ENCODE measurements at places on chromosomes 13 and 19. TPM values are rescaled to one million over a fixed set of nuclear protein-coding genes. Genes with fewer than 3 reads are reported as not detected.

The ELSPBP1 gene
- not detected for total RNA-seq

The LCP1 gene
- total RNA-seq = 454 TPM

The TSSK6 gene
- 2.7 TPM for total RNA-seq

The FAM216B gene
- total RNA-seq = not detected

The SLC15A1 gene
- total RNA-seq = not detected

DNA sequence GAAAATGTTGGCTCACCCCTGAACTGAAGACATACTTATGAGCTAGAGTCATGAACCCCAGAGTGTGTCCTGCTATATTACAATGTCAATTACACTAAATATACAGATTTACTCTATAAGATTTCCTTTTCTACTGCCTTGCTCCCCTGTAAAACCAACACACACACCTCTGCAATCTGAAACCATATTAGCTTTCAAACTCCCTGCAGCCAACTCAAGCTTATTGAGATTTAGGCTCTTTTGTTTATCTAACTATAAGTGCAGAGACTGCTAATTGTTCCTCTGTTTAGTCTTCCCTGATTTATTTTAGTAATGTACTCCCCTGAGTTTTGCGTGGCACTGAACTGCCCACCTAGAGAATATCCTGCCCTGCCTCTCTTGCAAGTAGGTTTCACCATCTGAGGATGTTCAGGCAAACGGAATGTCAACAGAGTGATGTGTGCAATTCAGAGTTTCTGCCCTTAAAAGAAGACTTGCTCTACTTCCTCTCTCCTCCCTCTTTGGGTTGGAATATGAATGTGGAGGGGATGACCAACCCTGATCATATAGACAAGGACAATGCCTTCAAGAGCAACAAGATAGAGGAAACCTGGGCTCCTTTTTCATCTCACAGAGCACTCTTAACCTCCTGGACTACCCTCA lies 22.3 kb downstream of the FAM216B start:
- no peak for DNase-seq

- DNase-seq = no peak
Observed at GRCh38 chr19:47861630-47862029, 2.6 kb downstream of the TPRX2 start.

GRCh38 chr19:35143231-35143715 lies at the start of gene FXYD7:
FXYD7 (plus strand) TSS chr19:35143255; CDS start chr19:35143334, 79 bp downstream.
- DNase-seq = no peak

The FCER2 gene
- total RNA-seq = not detected

DNA sequence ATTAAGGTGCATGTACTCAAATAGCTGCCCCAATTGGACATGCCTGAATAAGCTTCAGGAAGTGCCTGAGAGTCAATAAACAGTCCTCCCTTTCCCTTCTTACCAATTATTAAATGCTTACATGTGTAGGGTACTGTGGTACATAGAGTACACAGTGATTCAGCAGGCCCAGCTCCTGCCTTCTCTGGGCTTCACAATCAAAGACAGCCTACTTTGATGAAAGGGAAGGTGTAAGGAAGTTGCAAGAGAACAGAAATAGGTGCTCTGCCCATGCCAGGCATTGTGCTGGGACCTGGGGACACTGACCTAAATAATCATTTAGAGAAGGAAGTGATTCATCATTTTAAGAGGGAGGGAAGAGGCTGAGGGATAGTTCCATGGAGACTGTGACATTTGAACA lies 17.2 kb downstream of the FRY start:
- no peak for DNase-seq

DNA sequence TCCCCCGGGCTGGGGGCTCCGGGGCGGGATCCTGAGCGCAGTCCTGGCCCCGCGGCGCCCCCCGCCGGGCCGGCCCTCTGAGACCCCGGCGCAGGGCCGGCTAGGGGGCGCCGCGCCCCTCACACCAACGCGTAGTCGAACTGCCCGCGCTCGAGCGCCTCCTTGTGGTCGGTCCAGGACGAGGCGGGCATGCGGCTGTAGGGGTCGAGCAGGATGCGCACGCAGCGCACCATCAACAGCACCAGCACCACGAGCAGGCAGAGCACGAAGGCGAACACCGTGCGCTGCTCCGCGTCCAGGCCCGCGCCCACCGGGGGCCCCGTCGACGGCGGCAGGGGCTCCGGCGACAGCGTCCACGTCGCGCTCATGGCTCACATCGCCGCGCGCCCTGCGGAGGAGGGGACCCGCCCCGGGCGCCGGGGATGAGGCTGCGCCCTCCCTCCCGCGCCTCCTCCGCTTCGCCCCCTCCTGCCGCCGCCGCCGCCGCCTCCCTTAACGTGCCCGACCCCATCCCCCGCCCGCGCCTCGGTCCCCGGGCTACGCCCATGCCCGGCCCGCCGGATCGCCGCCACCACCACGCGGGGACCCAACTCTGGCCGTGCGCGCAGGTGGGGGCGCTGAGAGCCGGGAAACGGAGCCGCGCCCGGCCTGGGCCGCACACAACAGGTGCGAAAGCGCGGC lies 624 bp downstream of the CTXN1 start:
- no peak for DNase-seq

The ZNF418 gene
- 4.7 TPM for total RNA-seq

DNA sequence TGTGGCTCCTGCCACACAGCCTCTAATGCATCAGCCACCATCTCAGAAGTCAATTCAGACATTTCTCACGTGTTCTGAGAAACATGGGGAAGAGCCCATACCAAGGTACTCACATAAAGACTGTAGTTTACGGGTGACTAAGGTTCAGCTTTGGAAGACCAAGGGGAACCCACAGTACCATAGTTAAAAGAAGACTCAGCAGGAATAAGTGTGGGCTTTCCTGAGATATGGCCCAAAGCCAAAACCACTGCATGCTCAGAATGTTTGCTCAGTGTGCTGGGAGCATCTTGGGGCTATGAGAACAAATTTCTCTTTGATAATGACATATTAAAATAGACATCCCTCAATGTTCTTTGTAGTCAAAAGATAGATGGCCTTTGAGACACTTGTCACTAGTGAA lies 283.8 kb downstream of the DCT start:
- peak; percentile 81 for DNase-seq

GRCh38 chr19:41133260-41133659 lies 19.0 kb downstream of the CYP2F1 start:
- no peak for DNase-seq

GRCh38 chr19:54506079-54506478 lies 3.4 kb downstream of the LAIR2 start:
- DNase-seq = peak; percentile 11

DNA sequence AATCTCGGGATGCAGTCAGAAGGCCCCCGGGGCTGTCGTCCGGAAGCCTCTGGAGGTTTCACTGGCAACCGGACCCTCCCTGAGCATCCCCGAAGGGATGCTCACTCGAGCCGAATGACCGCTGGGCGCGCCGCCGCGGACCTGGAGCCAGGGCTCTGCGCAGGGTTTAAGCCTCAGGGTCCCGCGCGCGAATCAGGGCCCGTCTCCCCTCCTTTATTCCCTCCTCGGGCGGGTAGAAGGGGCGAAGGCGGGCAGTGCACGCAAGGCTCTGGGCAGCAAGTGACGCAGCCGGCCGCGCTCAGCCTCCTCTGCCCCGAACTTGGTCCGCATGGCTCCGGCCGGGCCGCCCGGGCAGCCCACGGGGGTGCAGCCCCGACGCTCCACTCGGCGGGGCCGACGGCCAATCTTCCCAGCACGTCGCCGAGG lies 572 bp downstream of the SHISA2 start:
- no peak for DNase-seq

GRCh38 chr19:15367439-15367838 lies 12.1 kb downstream of the AKAP8 start:
- DNase-seq = no peak

- peak; percentile 88 for DNase-seq
Observed at GRCh38 chr13:114151565-114152284, 19.3 kb upstream of the RASA3 start.

DNA sequence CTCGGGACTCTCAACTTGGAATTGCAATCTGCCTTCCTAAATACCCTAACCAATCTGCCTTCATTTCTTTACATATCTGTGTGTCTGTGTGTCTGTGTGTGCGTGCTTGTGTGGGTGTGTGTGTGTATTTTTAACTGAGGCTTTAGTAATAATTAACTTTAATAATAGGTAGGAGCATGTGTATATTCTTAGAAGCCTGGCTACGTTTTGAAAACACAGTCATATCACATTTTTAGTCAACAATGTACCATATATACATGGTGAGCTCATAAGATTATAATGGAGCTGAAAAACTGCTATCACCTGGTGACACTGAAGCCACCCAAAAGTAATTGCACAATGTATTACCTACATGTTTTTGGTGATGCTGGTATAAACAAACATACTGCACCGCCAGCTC lies 65.4 kb upstream of the ATXN8OS start:
- DNase-seq = no peak

DNA sequence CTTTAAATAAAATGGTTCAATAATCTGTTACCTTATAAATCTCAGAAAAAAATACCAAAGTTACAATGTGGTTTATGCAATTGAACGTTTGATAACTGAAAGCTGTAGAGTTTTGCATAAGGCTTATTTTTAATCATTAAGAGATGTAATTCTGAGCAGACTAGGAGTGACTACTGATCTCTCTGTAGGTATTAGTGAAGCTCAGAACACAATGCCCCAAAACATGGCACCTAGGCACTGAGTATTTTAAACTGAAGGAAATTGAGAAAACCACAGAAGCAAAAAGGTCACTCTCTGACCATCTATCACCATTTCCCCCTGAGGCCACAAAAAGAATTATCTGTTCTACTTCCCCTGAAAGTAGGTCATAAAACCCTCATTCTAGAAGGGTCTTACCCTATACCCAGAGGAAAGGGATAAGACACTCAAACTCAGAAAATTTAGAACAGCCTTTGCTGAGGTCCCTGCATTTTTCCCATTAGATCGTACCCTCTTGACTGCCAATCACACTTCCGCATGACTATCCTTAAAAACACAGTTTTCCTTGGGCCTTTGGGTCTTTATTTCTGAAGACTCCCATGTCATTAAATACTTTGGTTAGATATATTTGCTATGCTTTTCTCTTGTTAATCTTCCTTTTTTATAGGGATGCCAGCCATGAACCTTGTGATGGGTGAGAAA lies 158.1 kb downstream of the PCDH9 start:
- DNase-seq = no peak

- no peak for DNase-seq
Observed at GRCh38 chr19:5305163-5305562, 35.4 kb downstream of the PTPRS start.

DNA sequence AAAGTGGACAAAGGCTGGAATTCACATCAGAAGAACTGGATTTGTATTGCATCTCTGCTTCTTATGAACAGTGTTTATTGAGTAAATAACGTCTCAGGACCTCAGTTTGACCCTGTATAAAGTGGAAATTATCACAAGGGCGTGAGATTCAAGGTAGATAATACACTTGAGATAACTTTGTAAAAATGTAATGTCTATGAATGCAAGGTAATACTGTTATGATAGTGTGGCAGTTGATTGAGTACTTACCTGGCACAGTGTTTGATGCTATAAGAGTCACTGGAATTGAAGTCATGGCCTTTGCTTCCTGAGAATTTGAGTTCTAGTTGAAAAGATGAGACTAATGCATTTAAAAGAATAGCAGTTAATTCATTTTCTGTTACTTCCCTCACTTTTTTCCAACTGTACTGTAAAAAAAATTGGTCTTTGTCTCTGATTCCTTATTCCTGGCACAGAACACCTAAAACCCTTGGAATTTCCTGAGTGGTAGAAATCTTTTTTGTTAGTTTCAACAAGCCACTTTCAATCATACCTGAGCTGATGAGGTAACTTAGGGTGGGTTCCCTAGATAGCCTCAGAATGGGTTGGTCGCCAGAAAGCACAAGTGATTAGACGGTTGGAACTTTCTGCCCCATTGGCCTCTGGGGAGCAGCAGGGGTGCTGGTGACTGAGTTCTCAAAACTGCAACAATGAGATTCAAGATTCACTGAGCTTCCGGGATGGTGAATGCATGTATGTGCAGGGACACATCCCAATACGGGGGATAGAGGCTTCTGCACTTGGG lies 6.4 kb upstream of the XPO4 start:
- DNase-seq = no peak

DNA sequence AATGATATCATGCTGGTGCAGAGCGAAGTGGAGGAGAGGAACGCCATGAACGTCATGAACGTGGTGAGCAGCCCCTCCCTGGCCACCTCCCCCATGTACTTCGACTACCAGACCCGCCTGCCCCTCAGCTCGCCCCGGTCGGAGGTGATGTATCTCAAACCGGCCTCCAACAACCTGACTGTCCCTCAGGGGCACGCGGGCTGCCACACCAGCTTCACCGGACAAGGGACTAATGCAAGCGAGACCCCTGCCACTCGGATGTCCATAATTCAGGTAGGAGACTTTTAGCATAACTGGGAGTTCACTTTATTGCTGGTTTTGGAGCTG lies 3.3 kb downstream of the PCDH17 start:
- DNase-seq = no peak

The TINCR gene
- total RNA-seq = 4.5 TPM

- DNase-seq = peak; percentile 31
Observed at GRCh38 chr13:29917650-29918049, 67.2 kb upstream of the UBL3 start.

- DNase-seq = no peak
Observed at GRCh38 chr13:32390048-32390447, 37.9 kb downstream of the N4BP2L1 start.

- DNase-seq = no peak
Observed at GRCh38 chr19:57872450-57872849, 16.4 kb downstream of the ZNF814 start.

DNA sequence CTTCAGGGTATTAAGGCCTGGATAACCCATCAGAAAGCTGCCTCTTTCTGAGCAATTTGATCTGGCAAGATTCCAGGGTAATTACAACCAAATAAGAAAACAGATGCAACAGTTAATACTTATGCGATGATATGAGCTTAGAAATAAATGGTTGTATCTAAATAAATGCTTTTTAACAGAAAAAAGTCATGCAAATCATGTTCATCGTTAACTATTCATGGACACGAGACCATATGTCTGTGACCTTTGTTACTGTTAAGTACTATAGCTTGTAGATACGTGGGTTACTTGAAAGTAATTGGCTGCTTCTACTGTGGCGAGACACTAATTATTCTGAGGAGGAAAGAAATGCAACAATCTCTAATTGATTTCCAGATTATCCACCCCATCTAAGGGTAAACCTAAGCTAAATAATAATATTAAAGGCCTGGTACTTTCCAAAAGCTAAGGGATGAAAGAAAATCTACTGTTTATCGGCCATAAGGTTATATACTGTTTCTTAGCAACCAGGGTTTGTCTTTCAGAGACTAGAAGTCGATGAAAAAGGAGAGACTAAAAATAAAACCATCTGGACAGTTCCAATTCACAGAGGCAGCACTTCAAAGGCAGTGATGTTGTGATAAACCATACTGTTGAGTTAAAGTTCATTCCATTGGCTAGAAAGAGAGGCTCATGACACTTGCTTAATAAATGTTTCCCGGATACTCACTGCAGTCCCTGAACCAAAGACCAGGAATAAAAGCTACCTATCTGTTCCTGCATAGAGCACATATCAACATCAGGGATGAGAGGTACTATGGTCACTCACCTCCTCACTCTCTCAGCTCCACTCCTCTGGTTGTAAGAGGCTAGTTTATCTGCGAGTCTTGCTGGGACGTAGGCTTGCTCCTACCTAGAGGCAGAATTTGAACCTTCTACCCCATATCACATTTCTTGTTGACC lies 1.5 kb downstream of the EPSTI1 start:
- no peak for DNase-seq

GRCh38 chr13:26465954-26466353 lies 91.5 kb upstream of the WASF3 start:
- no peak for DNase-seq

The SLC44A2 gene
- 87.9 TPM for total RNA-seq
